ENCODE measurements at places on chromosomes 6 and 20.
A peak's percentile ranks its signal among the peaks of the same experiment; 100 is the strongest.

DNA sequence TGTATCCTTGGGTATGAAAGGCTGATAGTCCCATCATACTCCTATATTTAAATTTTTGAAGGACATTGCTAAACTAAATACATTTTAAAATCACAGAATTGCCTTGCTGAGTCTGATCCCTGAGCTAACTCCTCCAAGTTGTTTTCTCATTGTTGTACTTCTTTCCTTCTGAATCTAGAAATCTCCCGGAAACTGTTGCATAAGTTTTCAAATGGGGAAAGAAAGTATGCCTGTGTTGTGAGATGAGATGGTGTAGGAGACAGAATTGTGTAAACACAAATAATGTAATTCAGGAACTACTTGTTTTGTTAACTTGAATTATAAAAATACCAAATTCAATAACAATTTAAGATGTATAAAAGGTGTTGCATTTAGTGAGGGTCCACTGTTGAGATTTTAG, 7.3 kb downstream of the PNRC1 start:
- DNase-seq: no peak

GRCh38 chr6:56243518-56244070, 3.8 kb downstream of the COL21A1 start:
- DNase-seq: no peak

- peak; percentile 97 for DNase-seq
These were observed 27.8 kb downstream of the CASS4 start for GRCh38 chr20:56439771-56440291.

GRCh38 chr6:107108201-107108890, 7.0 kb downstream of the BEND3 start:
- no peak for DNase-seq

GRCh38 chr6:144305985-144306384, 20.9 kb downstream of the UTRN start:
- DNase-seq: peak; percentile 7

- DNase-seq: no peak
These were observed 5.0 kb downstream of the PCMT1 start for GRCh38 chr6:149754548-149754947.

GRCh38 chr20:13469262-13469661, 169.5 kb downstream of the TASP1 start:
- DNase-seq: no peak

DNA sequence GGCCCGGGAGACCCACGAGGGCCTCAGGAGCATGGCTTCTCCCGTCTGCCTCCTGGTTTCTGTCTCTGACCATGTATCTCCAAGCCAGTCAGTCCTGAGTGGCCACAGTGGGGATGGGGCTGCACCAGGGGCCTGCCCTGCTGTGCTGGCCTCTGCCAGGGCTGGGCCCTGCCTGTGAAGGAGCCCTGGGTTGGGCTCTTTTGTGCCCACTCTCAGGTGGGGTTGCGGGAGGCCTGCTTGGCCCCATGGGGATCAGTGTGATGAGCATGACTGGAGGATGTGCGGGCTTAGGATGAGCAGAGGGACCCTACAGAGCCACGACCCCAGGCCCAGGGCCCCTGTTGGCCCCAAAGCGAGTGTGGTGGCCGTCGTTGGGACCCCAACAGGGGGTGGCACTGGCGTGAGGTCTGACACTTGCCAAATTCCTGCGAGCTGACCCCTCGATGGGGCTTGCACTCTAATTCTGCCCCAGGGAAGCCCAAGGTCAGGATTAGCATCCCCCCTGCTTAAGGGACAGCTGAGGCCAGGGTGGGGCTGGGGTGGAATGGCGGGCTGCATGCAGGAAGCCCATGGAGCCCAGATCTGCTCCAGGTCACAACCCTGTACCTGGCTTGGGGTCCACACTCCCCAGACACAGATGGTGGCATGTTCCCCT, 90.0 kb upstream of the BHLHE23 start:
- DNase-seq: no peak

GRCh38 chr6:148345578-148345977, 2.9 kb downstream of the SASH1 start:
- DNase-seq: no peak

GRCh38 chr6:79423216-79423615, 114.0 kb downstream of the LCA5 start:
- no peak for DNase-seq

GRCh38 chr6:153090241-153090930, 40.7 kb downstream of the RGS17 start:
- peak; percentile 28 for DNase-seq

DNA sequence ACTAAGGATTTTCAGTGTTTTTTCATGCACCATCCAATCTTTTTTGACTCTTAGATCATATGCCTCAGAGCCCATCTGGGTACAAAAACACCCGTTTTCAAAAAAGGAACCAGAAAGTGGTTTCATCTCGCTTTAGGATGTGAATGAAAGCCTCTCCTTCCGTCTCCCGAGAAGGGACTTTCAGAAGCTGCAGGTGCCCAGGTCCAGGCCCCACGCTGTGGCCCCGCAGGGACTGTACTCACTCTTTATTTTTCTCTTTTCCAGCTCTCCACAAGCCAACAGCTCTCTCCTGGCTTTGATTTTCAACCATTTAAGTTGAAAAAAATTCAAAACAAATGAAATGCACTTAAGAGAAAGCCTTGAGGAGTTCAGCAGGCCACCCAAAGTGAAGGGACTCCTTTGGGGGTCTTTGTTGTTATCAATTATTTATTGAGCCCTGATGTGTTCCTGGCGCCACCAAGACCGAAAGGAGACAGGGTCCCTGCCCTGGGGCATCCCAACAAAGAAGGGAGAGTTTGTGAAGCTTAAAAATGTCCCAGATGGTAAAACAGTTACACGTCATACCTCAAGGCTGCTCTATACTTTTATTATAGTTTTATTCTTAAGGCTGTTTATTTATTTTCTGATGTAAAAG, 467.3 kb downstream of the PREX1 start:
- no peak for DNase-seq

- no peak for DNase-seq
These were observed 6.1 kb downstream of the IRF4 start for GRCh38 chr6:397604-398003.

DNA sequence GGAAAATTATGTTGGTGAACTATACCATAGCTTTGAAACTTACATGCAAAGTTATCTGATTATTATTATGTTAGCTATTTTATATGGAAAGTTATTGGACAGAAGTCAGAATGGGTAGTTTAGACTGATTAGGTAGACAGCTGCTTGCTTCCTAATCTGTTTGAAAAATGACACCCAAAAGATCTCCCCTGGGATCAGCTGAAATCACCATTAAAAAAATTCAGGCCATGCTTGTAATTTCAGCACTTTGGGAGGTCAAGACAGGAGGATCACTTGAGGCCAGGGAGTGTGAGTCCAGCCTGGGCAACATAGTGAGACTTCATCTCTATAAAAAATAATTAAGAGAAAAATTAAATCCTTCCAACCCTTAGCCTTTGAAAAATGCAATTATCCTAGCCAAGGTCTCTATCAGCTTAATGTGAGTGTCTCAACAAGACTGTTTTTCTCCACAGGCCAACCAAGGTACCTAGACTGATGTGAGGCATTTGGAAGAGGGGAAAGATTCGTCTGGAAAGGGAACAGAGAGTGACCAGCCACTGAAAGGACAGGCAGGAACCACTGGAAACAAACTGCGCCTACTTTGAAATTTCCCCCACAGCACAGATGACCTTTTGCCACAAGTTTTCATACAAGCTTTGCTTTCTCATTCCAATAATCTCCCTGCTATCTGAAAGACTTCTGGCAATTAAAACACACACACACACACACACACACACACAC, 232.3 kb downstream of the GMPR start:
- no peak for DNase-seq

- DNase-seq: peak; percentile 48
These were observed 161.7 kb downstream of the RIMS1 start for GRCh38 chr6:72048080-72048479.

GRCh38 chr20:24676353-24676977, 207.0 kb downstream of the SYNDIG1 start:
- DNase-seq: no peak

DNA sequence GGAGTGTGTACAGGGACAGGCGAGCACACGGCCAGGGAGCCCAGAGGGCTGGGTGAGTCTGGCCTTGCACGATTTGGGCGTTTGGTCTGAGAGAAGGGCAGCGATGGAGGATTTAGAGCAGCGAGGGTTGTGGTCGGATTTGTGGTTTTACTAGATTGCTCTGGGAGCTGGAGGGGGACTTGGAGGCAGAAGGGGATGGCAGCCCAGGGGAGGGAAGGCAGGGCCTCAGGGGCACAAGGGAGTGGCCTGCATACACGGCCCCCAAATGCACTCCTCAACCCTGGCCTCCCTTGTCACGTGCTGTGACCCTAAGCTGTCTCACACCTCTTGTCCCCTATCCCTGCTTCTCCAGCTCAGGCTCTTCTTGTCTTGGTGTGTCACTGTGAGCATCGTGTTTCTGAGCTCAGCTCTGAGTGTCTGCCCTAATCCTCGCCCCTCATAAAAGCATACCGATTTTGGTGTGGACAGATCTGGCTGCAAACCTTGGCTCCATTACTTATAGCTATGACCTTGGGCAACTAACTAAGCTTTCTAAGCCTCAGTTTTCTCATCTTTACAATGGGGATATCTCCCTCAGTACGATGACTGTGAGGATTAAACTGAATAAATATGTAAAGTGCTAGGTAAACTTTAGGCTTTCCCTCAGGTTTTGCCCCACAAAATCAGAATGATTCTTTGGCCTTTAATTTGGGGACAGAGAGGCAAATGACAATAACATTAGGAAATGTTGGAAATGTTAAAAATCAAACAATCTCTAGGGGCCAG, 120.1 kb upstream of the ARMC2 start:
- DNase-seq: no peak

DNA sequence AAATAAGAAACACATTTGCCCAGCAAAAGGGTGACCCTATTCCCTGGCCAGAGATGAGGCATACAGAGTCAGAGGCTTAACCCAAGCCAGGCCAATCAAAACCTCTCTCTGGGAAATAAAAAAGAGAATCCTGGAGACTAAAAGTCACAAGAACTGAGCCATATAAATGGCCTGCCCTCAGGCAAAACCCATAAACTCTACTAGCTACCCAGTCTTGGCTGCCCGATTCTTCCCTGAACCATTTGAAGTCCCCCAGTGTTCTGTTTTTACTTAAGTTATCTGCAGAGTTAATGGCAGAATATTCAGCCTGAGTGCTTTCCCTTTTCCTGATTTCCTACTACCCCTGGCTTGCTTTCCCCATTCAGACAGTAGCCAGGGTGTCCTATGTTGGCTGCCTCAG, 13.9 kb downstream of the KCNK15 start:
- no peak for DNase-seq

DNA sequence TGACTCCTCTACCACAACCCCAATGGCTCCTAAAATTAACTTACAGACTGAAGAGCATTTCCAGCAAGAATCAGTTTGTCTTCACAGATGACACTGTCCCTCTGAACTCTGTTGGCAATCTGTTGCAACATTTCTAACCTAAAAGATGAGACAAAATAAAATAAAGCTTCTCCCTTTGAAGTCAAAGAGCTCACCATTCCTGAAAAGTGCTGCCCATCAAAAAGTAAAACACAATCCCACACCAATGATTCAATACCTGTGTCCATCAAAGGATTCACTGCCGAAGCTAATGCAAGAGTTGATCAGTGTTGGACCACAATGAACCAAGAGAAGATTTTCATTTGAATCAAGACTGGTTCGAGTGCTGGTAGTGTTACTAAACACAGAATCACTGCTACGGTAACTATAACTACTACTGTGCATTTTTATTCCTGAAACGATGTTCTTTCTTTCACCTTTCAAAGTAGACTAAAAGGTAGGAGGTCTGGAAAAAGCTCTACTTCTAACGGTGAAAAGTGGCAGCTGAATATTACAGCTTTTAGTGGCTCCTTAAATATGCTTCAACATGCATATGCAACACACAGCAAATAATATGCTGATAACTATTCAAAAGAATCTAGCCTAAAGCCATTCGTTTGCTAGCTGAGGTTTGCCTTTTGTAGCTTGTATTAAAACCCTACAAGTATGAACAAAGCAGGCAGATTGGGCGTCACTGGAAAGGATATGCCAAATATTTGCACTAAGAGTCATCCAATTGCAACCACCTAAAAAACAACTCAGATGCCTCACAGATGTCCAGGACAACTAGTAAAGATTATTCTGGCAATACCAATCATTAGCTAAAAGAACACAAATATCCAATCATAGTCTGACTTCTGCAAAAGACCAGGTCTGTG, at the start of gene DST:
TSS of gene DST (minus strand) at position 524 of the 896 bp plus-strand sequence.
- DNase-seq: peak; percentile 88

DNA sequence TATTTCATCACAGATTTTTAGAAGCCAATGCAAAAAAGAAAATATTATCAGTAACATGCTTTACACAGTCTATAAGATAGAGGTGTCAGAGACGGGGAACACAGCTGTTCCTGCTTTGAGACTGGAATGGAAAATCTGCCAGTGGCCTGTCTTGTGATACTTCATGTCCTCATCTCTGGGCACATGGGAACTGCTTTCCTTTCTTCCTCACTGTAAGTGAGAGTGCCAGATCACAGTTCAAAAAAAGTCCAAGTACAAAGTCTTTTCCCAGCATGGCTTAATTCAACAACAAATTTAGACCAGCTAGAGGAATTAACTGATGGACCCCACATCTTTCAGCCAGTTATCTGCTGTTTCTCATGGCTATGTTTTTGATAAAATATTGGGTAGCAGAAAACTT, 490.4 kb downstream of the CDKAL1 start:
- no peak for DNase-seq

DNA sequence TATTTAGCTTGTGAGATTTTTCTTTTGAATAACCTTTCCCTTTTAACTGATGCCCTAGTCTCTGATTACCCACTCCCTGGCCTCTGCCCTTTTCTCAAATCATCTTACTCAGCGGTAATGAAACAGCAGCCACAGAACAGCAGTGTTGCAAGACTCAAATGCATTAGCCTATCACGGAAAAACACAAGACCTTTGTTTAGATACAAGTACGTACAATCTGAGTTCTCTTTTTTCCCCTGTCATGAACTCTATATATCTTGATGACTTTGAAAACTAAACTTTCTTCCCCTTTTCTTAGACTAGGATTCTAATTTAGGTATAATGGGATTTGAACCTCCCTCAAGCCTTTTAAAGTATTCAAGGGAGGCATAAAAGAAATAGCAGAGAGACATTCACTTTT, 1034.9 kb downstream of the EYS start:
- DNase-seq: no peak

DNA sequence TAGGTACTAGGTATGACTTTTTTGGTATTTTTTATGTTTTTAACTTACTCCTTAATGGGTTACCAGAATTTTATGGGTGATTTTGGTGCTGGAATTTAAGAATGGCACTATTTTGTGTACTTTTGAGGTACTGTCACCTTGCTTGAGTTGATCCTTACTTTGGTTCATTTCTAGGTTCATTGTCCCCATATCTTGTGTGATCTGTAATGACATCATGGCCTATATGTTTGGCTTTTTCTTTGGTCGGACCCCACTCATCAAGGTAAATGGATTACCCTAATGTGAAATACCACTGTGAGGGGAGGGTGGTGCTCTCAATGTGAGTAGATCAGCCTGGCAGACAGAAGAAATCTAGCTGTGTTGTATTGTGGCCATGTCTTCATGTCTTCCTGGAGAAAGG, 57.9 kb downstream of the CDS2 start:
- DNase-seq: no peak

- no peak for DNase-seq
These were observed 257.1 kb downstream of the BCKDHB start for GRCh38 chr6:80363501-80364122.

GRCh38 chr6:5968817-5969734, 37.6 kb downstream of the NRN1 start:
- peak; percentile 80 for DNase-seq
